ENCODE measurements at places on chromosomes 5 and 9.
A peak's percentile ranks its signal among the peaks of the same experiment; 100 is the strongest.

DNA sequence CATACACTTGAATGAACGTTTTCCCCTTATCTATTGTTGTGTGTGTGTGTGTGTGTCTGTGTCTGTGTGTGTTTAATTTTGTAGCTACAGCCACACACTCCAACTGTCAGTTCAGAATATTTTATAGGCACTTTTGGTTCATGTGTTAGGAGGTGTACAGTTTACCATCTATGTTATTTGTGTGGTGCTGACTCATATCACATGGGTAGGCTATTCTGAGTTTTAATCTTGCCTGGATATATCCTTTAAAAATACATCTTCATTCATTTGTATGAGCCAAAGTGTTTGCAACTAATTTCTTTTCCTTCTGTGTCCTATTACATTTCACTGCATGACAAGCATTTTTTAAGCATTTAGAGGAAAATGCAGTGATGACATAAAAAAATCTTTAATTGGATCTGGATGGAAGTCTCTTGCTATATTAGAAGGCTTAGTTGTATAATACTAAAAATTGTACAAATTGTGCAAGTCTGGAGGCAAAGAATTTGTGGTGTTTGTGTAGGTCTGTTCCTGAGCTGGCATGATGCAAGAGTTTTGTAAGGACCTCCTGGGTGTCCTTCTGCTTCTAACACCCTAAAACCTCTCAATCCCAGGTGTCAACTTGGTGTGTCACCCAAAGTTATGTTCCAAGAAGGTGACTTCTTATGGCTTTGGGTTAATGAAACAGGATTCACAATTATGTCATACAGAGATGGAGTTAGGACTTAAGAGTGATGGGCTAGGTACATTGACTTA, 52.4 kb upstream of the HMHB1 start:
- peak; percentile 46 for DNase-seq

GRCh38 chr5:143004361-143005145, 234.4 kb downstream of the ARHGAP26 start:
- no peak for DNase-seq

- no peak for DNase-seq
Measured at GRCh38 chr5:32057187-32058096, 116.7 kb downstream of the GOLPH3 start.

GRCh38 chr5:125696762-125697161, 726.4 kb upstream of the GRAMD2B start:
- no peak for DNase-seq

DNA sequence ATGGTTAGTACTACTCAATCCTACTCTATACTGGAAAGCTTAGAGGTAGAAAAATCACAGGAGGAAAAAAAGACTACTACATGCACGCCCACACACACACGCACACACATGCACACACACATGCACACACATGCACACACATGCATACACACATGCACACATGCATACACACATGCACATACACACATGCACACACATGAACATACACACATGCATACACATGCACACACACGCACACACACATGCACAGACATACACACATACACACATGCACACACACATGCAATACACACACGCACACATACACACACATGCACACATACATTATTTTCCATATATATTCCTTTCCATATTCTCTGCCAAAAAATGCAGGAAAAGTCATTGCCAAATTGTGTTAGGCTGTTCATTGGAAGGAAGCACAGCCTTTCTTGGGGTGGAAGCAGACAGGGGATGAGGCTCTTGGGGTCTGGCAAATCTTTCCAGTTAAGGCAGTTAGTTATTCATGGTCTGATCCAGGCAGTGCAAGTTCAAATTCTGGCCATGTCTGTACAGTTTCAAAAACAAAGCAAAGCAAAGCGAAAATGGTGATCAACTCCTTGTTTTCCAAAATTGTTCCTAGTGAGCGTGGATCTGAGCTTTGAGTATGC, 187.9 kb upstream of the EGFLAM start:
- no peak for DNase-seq

DNA sequence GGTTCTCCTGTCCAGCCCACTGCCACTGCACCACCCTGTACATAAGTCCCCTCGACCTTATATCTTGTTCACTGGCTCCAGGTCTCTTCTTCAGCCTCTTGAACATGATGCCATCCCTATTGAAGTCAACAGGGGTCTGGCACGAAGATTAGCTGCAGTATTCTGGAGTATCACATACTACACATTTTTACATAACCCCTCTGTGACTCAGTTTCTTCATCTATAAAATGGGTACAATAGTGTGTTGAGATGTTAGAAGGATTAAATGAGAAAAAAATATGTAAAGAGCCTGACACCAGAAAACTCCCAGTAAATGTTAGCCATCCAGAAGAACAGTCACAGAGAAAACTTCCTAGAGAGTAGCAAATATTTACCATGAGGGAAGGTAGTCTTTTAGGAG, 98.9 kb downstream of the PIK3R1 start:
- no peak for DNase-seq

- no peak for DNase-seq
Measured at GRCh38 chr5:154524181-154524580, 46.2 kb upstream of the HAND1 start.

- DNase-seq = no peak
Measured at GRCh38 chr9:131020862-131021261, 11.9 kb downstream of the LAMC3 start.

DNA sequence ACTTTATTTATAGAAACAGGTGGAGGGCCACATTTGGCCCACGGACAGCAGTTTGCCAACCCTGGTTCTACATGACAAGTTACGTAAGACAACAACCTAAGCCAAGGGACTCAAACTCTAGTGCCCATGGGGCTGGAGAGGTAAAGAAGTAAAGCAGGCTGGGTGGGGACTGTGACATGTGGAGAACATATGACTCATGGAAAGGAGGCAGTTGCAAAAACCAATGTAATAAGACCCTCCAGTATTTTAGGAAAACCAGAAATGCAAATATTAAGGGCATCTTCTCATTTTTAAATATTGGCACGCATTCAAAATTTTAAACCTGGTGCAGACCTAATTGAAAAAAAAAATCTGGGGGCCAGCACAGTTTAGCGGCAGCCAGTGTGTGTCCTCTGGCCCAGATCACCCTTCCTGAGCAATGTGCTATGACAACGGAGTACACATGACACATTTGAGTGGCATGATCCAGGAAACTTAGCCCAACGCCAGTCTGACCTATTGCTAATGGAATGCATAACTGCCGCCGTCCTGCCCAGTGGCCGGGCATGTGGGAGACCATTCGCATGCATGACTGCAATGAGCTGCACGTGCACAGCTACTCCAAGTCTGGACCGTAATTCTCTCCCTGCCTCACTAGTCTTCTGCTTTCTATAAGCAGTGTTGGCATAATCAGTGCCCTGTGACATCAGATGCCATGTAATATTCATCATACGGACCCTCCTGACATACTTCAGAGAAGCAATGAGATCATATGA, 97.2 kb downstream of the SH3TC2 start:
- DNase-seq = peak; percentile 45

GRCh38 chr5:61734001-61734400, 401.9 kb downstream of the ZSWIM6 start:
- no peak for DNase-seq

DNA sequence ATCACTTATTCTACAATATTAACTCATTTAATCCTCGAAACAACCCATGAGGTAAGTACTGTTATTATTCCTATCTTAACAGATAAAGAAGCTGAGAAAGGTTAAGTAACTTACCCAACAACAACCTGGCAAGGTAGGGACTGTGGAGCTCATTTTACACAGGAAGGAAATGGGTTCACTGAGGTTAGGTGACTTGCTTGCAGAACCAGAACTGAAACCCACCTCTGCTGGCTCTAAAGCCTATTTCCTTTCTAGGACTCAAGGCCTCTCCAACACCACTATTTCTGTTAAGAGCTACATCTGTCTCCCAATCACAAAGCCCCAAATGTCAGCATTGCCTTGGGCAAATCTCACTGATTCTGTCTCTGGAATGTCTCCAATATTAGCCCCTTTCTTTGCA, 38.9 kb upstream of the IFNK start:
- no peak for DNase-seq

DNA sequence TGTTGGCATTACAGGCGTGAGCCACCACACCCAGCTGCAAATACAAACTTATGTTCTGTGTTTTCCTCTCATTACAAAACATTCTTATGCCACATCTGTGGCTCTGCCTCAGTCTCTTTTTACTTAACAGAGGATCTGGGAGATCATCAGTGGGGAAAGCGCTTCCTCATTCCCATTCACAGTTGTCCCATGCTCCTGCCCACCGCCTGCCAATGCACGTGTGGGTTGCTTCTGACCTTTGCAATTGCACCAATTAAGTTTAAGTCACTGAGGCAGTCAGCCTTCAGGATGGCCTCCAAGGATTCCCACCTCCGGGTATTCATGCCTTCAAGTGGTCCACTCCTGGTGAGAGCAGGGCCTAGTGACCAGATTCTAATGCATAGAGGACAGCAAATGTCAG, 34.9 kb upstream of the EEIG1 start:
- DNase-seq = no peak

- no peak for DNase-seq
Measured at GRCh38 chr5:74243634-74244033, 396.9 kb downstream of the ENC1 start.

DNA sequence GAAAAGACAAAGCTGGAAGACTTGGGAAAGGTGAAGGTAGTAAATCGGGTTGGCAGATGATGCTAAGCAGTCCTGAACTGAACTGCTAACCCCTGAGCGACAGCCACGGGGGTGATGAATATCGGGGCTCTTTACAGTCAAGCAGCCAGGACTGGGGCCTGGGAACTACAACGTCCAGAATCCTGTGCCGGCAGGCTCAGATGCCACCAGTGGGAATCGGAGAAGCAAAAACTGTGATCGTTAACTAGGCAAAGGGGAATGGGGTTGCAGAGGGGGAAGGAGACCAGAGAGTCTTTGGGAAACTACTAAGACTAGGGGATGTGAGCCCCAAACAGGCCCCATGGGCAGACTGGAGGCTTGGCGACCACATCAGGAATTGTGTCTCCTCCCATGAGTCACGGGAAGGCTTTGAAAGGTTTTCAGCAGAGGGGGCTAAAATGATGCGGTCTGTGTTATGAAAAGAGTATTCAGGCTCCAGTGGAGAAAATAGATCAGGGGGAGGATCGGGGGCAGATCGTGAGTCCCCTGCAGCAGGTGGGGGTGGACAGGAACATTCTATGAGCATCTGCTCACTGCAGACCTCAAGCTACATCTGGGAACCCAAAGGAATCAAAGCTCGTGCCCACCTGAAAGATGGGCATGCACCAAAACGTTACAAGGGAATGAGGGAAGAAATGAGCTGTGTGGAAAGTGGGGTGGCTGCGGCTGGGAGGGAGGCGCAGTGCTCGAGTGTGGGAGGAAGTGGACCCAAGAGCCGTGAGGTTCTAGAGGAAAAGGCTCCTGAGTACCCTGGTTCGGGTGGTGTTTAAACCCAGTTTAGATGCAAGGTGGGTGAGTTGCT, 53.8 kb downstream of the HRH2 start:
- no peak for DNase-seq

- DNase-seq = no peak
Measured at GRCh38 chr9:35611230-35611797, 6.3 kb downstream of the TESK1 start.

DNA sequence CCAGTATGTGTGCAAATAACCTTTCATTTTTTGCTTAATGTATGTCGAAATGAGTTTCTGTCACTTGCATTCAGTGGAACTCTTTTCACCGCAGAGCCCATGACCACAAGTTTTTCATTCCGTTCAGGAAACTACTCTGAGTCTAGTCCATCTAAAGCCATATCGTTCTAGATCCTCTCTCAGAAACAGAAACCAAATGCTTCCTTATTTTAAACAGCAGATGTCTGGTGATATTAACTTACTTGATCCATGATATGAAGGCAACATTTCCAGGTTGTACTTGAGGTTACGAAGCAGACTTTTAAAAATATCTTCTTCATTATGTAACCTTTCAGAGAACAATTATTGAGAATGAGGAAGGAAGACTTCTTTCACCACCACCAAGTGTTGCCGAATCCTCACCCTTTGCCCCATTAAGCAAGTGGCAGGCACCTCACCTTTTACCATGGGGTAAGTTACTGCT, 72.4 kb upstream of the GNAQ start:
- DNase-seq = no peak

DNA sequence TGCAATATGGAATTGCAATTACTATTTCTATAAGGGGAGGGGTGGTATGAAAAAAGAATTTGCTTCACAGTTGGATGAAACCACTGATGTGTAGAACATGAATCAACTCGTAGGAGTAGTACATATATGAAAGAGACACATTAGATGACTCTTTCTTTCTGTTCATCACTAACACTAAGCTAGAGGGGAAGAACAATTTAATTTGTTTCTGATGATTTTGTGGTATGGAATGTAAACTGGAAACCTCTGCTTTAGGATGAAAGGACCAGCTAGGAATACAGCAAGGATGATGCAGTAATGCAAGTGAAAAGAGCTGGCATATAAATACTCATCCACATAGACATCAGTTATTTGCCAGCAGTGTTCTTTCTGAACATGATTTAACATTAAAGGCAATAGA, 113.4 kb downstream of the PAPPA start:
- no peak for DNase-seq

- DNase-seq = no peak
Measured at GRCh38 chr9:98117984-98118639, 910 bp downstream of the TRIM14 start.

GRCh38 chr5:82072138-82072537, 100.3 kb downstream of the ATG10 start:
- DNase-seq = no peak
